ENCODE measurements at places on chromosomes 13 and 19. TPM values are rescaled to one million over a fixed set of nuclear protein-coding genes. Genes with fewer than 3 reads are reported as not detected.

The DAPK3 gene
- total RNA-seq = 22.0 TPM

The ZNF431 gene
- total RNA-seq = 11.8 TPM

GRCh38 chr13:77599351-77599750 is 63.8 kb downstream of the SCEL start:
- DNase-seq = no peak

- DNase-seq = peak; percentile 8
Observed at GRCh38 chr13:24922387-24922744, 158.4 kb downstream of the RNF17 start.

DNA sequence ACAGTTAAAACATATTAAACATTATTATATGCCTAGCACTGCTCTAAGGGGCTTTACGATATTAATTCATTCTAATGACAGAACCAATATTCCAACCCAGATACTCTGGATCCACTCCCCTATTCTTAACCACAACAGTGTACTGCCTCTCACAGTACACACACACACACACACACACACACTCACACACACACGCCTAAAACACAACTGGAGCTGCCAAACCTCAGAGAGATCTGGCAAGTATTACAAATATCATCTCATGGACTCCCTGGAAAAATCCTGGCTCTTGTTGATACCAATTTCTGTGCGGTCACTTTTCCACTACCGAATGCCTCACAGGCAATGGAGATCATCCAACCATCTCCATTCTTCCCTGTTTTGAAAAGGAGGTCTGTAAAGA is 1.3 kb downstream of the ZNF780A start:
- no peak for DNase-seq

- DNase-seq = no peak
Observed at GRCh38 chr19:33736787-33737186, 59.9 kb upstream of the KCTD15 start.

DNA sequence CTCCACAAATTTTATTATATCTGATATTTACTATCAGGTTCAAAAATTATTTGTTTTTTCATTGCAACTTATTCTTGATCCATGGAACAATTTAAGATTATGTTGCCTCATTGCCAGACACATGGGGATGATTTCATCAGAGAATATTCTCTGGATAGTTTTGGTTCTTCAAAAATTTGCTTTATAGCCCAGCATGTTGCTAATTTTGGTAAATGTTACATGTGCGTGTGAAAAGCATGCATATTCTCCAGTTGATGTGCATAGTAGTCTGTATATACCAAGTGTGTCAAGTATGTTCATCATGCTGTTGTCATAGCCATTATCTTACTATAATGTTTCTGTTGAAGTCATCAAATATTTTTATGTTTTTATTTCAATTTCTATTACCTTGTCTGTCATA is 122.3 kb downstream of the RFC3 start:
- DNase-seq = no peak

DNA sequence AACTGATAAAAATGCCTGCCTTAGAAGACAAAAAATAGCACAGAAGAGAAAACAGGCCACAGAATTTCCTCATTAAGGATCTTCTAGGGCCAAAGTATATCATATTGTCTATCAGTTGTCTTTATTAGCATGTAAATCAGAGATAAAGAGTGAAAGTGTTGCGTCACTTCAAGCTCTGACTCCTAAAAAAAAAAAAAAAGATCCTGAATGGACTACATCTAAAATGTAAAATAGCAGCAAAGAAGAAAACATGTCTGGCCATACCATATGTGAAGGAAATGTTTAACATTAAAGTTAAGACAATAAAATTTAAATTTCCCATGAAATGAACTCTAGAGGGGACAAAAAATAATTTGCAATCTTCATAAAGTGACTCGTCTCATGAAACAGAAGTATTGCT is 237.4 kb downstream of the PCDH9 start:
- DNase-seq = no peak

Measured in HepG2 (cell line).